ENCODE measurements at places on chromosomes 12 and 14.

GRCh38 chr14:104503691-104504090 is 75.9 kb upstream of the C14orf180 start:
- DNase-seq, result no peak

GRCh38 chr12:94169495-94169894 is 21.1 kb downstream of the PLXNC1 start:
- DNase-seq, result no peak

DNA sequence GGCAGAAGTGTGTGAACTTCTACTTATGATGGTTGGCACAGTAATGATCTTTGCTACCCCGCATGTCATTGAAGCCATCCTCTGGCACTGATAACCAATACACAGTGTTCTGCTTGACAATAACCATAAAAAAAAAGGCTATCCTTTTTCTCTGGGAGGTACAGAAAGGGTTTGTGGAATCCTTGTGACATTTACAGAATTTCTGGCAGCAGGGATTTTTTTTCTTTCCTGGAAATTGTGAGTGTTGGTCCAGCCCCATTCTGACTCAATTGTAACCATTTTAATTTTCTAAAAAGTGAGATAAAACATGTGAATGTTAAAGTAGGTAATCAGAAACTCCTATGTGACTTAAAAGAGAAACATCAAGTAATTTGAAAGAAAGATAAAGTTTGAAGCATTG is 943.8 kb downstream of the TMTC2 start:
- DNase-seq, result no peak

- DNase-seq, result no peak
Observed at GRCh38 chr12:108063192-108063591, 65.9 kb upstream of the WSCD2 start.

DNA sequence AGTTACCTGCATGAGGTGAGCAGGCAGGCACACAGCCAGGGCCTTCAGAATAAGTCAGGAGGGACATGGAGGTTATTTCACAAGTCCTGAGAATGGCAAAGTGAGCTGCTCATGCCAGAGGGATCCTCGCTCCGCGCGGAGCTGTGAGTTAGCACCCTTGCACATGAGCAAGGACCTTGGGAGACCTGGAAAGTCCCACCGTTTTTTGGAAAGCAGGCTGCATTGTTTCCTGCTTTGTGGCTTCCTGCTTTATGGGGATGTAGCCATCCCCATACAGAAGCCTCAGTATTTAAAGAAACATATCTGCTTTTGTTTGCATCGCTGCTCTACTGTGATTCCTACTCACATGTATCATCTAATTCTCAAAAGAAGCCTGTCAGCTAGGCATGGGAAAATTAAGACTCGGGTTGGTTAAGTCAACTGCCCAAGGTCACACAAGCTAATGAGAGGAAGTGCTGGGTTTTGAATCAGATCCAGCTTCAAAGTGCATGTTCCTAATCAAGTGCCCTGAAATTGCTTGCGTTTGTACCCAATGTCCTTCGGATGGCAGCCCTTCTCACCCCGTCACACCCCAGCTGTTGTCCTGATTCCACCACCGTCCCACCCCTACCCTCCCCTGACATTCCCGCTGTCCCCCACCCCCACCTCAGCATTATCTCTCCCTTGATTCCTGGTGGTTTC is 106.2 kb downstream of the CRACR2A start:
- no peak for DNase-seq

DNA sequence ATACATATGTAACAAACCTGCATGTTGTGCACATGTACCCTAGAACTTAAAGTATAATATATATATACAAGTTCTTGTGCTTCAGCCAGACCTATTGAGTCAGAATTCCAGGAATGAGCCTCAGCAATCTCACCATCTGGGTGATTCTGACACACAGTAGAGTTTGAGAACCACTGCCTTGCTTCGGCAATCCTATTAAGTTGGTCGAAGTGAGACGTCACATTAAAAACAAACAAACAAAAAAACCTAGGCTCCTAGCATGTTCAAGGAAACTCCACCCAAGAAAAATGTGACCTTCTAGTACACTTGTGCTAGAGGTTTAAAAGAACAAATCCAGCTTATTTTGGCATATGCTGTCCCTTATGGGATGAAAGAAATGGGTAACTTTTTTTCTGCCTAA is 115.8 kb downstream of the SINHCAF start:
- no peak for DNase-seq
